ENCODE measurements at places on chromosomes 2 and 18. TPM values are rescaled to one million over a fixed set of nuclear protein-coding genes. Genes with fewer than 3 reads are reported as not detected.

Gene MBP
- polyA plus RNA-seq, result 17.2 TPM

Gene WBP1
- 71.6 TPM for polyA plus RNA-seq

Gene M1AP
- polyA plus RNA-seq, result 0.58 TPM

Gene PPP1R1C
- polyA plus RNA-seq, result 1.9 TPM

Gene GLS
- polyA plus RNA-seq, result 35.5 TPM

Gene PSMA8
- not detected for polyA plus RNA-seq

Gene VPS54
- 5.9 TPM for polyA plus RNA-seq

Gene ALK
- not detected for polyA plus RNA-seq

Gene OSBPL1A
- 28.1 TPM for polyA plus RNA-seq

Gene ANKRD30B
- not detected for polyA plus RNA-seq

Gene NCKAP5
- 1.1 TPM for polyA plus RNA-seq

Gene GLI2
- 0.01 TPM for polyA plus RNA-seq

Gene ADD2
- polyA plus RNA-seq, result 0.06 TPM

Gene NXPH2
- 0.76 TPM for polyA plus RNA-seq

Gene TNFAIP6
- polyA plus RNA-seq, result 0.09 TPM

Gene MOCOS
- polyA plus RNA-seq, result 5.8 TPM

Gene IL36RN
- polyA plus RNA-seq, result 0.46 TPM

Gene UGT1A5
- polyA plus RNA-seq, result not detected

Gene FIGN
- 2.7 TPM for polyA plus RNA-seq

Gene POTEF
- not detected for polyA plus RNA-seq

Gene PRKAG3
- not detected for polyA plus RNA-seq

Gene MARCO
- polyA plus RNA-seq, result 0.07 TPM

Gene SPATA3
- not detected for polyA plus RNA-seq

Gene SERPINB11
- polyA plus RNA-seq, result not detected

Gene CAPN10
- 8.9 TPM for polyA plus RNA-seq

Gene FBXO48
- 0.78 TPM for polyA plus RNA-seq

Gene SLC30A3
- polyA plus RNA-seq, result 0.09 TPM

Gene ICA1L
- polyA plus RNA-seq, result 1.3 TPM

Gene CUL3
- polyA plus RNA-seq, result 31.3 TPM

Gene BCL2L11
- polyA plus RNA-seq, result 6.2 TPM

Gene MC5R
- not detected for polyA plus RNA-seq

Gene COL5A2
- 13.3 TPM for polyA plus RNA-seq

Gene ANKRD30BL
- not detected for polyA plus RNA-seq

Gene RNF149
- 25.0 TPM for polyA plus RNA-seq
